ENCODE measurements at places on chromosomes 2 and 18.

DNA sequence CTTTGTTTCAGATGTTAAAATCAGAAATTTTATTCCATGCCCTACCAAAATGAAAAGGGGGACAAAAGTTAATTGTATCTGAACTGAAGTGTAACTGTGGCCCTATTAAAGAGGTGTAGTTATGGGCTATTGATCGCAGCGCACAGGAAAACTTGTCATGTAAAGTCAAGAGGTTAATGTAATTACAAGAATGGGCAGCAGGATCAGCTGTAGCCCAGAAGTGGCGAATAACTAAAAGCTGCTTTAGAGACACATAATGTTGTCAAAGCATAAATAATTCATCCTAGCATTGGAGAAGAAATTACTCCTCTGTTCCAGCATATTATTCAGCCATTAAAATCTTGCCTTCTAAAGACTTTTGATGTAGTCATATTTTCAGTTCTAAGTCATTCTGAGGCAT, 211.8 kb downstream of the EPHA4 start:
- no peak for DNase-seq

DNA sequence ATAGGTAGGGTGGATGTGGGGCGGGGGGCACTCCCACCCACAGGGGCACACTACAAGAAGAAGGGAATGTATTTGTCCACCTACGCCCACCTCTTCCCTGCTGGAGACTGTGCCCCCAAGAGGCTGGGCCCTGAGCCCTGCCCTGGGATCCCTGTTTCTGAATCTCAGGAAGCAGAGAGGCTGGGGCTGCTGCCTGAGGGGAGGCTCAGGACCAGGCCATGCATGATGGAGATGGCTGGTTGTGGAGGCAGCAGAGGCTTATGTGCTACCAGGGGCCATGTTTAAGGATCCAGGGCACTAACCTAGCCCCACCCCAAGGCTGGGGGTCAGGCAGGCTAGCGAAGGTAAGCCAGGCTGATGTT, 81.1 kb upstream of the OTOF start:
- no peak for DNase-seq

- no peak for DNase-seq
Measured at GRCh38 chr2:21361957-21362486, 238.3 kb downstream of the TDRD15 start.

- no peak for DNase-seq
Measured at GRCh38 chr2:11466307-11467128, 557 bp upstream of the E2F6 start.

- DNase-seq, result no peak
Measured at GRCh38 chr2:44051593-44052347, 56.0 kb upstream of the LRPPRC start.

DNA sequence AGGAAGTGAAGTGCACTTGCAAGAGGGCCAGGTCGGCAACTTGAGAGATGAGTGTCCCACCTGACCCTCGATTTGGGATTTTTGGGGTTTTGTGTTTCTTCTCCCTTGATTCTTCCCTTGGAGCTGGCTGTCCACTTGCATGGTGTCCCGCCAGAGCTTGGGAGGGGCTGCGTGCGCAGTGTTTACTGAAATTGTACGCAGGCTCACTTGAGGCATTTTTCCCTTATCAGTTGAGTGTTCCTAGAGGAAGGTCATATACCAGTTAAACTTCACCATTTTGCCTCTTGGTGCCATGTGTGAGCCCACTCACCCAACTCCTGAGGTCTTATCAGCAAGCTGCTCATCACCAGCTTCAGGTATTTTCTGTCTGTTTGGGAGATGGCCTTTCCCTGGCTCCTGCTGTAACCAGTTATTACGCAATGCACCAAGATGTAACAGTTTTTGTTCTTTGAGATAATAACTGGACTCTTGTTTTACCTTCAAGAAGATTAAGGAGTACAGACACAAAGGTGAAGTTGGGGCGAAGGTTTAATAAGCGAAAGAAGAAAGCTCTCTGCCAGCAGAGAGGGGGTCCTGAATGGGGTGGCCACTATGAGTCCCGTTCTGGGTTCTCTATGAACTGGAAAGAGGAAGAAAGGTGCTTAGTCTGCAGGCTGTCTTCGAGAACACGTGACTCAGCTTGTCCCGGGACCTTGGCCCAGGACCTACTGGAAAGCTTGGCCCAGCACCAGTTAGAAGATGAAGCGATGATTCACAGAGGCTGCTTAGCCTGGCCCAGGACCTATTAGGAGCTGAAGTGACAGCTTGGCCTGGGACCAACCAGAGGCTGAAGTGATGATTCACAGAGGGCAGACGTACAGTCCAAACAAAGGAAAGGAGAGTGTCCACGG, 21.5 kb upstream of the TXNL4A start:
- peak; percentile 62 for DNase-seq

DNA sequence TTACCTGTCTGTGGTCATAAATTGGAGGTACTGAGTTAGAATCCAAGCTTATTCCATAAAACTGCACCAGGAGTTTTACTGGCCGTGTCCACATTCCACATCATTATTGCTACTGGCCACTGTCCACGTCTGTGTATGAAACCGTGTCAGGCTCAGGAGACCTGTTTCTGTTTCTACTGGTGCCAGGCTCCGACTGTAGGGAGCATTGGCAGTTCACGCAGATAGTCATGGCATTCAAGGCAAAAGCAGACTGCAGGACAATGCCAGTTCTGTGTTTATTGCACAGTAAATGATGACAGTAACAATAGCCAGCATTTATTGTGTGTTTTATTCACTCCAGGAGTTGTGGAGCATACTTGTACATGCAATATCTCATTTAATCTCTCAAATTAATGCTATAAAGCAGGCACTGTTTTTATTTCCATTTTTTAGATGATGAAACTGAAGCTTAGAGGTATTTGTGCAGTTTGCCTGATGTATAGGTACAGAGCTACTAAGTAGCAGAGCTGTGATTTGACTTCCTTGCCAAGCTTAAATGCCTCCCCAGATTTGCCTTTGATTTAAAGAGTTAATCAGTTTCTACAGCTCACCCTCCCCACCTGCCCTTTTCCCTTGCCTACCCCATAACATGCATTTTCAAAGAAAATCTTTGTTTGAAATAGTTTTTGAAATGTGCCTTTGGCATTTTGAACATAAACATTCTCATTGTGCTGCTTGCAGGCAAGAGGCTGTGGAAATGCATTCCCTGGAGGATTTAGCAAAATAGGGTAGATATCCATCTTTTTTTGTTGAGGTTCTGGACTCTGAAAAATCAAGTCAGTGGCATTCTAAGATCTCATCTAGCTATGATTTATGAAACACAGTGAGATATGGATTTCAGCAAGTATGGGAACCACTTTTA, 55.5 kb downstream of the MAP4K4 start:
- peak; percentile 36 for DNase-seq

- DNase-seq, result no peak
Measured at GRCh38 chr18:57220480-57220879, 73.6 kb downstream of the BOD1L2 start.

- no peak for DNase-seq
Measured at GRCh38 chr2:237341872-237342271, 72.1 kb downstream of the COL6A3 start.

DNA sequence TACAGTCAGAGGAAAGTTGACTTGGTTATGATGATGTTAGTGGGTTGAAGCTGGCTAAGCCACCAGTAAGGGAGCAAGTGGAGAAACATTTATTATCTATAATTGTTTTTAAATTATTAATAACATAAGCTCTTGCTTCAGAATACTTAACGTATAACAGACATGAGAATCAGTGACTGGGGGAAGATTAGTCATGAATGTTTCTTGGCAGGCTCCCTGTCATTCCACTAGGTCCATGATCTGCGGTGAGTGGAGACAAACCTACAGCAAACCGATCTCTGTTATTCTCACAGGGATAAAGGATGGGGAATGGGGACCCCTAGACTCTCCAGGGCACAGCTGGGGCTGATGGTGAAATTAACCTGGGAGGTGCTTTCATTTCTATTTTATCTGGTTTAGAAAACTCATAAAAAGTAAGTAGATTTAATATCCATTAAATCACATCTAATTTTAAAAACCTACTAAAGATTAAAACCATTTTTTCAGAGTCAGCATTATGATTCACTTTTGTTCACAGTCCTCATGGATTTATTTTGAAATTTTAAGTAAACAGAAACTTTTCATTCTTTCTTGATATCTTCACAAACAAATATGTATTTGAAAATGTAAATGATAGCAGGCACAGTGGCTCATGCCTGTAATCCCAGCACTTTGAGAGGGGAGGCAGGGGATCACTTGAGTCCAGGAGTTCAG, 420.3 kb downstream of the PTPRM start:
- DNase-seq, result peak; percentile 69

DNA sequence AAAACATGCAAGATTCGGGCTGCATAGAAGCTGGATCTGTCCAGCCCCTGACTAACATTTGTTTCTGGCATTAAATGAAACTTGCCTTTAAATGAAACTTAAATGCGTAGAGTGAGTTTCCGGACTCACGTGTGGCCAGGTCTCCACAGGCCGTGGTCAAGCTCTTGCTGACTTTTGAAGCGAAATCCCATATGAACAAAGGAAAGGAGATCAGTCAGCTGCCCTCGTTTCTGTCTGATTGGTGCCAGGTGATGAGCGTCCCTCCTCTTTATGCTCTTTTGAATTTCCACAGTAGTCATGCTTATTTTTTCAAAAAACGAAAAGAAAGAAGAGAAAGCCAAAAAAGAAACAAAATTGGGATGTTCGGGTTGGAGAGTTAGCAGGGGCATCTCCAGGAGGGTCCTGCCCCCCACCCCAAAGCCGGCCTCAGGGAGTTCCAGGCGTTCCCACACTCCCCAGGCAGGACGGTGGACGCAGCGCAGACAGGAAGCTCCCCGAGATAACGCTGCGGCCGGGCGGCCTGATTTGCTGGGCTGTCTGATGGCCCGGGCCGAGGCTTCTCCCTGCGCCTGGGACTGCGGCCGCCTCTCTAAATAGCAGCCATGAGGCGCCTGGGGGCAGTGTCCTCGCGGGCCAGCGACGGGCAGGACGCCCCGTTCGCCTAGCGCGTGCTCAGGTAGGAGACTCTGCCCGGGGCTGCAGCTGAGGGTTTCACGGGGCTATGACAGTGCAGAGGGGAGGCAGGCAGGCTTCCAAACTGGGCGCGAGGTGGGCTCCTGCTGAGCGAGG, at the start of gene COLEC11:
Gene COLEC11 (plus strand): TSS at position 620 of the 789 bp plus-strand sequence. CDS start 9,229 bp downstream, outside the sequence.
- DNase-seq, result no peak

DNA sequence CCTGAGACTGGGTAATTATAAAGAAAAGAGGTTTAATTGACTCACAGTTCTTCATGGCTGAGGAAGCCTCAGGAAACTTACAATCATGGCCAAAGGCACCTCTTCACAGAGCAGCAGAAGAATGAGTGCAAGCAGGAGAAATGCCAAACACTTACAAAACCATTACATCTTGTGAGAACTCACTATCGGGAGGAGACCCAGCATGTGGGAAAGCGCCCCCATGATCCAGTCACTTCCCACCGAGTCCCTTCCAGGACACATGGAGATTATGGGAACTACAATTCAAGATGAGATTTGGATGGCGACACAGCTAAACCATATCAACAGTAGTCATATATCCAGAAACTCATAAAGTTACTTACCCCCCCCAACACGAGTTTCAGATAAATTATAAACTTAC, 28.6 kb downstream of the TLK1 start:
- DNase-seq, result no peak

DNA sequence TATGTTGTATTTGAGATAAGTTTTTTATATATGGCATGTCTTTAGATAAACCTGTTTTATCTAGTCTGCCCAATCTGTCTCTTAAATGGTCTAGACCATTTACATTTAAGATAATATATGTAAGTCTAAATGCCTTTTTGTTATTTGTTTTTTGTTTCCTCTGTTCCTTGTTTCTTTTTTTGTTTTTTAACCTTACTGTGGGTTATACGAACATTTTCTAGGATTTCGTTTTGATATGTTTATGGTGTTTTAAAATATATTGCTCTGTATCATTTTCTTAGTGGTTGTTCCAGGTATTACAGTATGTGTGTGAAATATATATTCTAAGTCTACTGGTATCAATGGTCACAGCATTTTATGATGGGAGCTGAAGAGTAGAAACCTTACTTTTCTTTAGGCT, 13.3 kb downstream of the BCL2L11 start:
- DNase-seq, result no peak

DNA sequence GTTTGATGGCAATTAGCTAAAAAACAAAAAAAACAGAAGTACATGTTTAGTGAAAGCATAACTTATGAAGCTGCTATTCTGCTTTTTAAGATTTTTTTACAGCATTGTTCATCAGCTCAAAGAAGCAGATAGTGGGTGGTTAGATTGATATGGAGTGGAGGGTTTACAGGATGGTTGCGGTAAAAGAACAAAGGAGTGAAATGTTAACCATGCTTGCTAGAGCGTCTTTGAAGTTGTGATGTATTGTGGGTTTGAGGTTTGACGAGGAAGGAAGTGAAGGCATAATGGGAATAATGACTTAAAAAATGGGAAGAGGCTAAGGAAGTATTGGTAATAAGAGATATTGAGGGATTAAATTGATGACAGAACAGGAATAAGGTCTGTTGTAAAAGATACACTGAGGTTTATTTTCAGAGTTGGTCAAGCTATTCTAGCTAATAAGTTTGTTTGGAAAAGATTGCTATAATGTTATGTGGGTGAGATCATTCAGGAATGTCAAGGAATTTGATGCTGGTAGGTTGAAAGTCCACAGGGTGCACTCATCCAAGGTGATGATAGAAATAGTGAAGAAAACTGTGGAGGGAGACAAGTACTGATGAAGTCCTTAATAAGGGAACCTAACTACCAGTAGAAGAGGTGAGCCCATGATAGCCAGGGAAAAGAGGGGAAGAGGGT, 14.6 kb downstream of the SPOPL start:
- peak; percentile 15 for DNase-seq

- DNase-seq, result no peak
Measured at GRCh38 chr2:23548143-23548769, 163.3 kb downstream of the KLHL29 start.

DNA sequence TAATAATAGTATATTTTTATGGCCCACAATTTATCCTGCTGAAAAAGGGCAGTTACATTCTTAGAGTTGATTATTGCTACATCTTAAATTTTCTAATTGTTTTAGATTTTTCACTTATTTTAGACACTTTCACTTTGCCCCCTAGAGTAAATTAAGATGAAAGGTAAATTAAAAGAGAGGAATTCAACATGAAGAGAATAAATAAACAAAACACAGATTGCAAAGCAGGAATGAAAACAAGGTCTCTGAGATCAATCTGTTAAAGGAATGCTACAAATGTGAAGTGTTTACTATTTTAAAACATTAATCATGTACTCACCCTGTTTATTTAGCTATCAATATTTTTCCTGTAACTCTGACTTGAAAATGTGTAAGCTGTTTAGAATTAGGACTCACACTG, 113.5 kb upstream of the ETAA1 start:
- DNase-seq, result no peak

DNA sequence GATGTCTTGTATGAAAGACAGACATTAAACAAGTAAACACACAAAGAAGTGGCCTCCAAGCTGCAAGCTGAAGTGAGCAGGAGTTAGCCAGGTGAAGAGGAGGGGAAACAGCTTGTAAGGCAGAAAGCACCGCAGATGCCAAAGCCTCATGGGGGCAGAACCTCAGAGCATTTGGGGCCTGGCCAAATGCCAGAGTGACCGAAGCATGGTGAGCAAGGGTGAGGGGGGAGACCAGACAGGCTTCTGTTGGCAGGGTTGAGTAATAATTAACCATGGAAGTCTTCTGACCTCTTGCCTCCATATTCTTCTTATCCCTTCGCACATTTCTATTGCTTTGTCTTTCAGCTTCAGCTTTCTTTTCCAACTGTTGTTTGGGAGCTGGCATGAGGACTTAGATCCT, 5.6 kb downstream of the QPCT start:
- no peak for DNase-seq

Measured in fibroblast of skin of left biceps (primary cell).